ENCODE measurements at places on chromosomes 16 and 17. TPM values are rescaled to one million over a fixed set of nuclear protein-coding genes. Genes with fewer than 3 reads are reported as not detected.

KRT36 gene
- not detected for total RNA-seq

CACNG1 gene
- not detected for total RNA-seq

MMP2 gene
- total RNA-seq = not detected

FAM234A gene
- total RNA-seq = 31.4 TPM

- no peaks in the 10 kb centered on the region for H3K36me3 ChIP-seq
- no peak overlapping the region for H3K27ac ChIP-seq
- no peaks in the 10 kb centered on the region for H3K4me1 ChIP-seq
- H3K27me3 ChIP-seq = no peaks in the 10 kb centered on the region
- no peak overlapping the region for H3K4me3 ChIP-seq
- no peak for DNase-seq
These were observed 69.0 kb downstream of the MRM3 start for GRCh38 chr17:850851-851763.

- no peaks in the 10 kb centered on the region for H3K27me3 ChIP-seq
- 0 out of 2 replicates have a peak, but pooled peaks cover 9% of the 10 kb centered on the region for H3K4me1 ChIP-seq
- DNase-seq = peak; percentile 47
- H3K36me3 ChIP-seq = no peaks in the 10 kb centered on the region
These were observed 74.1 kb upstream of the CDH11 start for GRCh38 chr16:65195998-65196397.

- H3K4me3 ChIP-seq = no peak overlapping the region
- no peaks in the 10 kb centered on the region for H3K36me3 ChIP-seq
- H3K27ac ChIP-seq = no peak overlapping the region
- DNase-seq = no peak
- H3K4me1 ChIP-seq = no peaks in the 10 kb centered on the region
- H3K27me3 ChIP-seq = 0 out of 2 replicates have a peak, but pooled peaks cover 11% of the 10 kb centered on the region
These were observed 94.1 kb downstream of the PRKCB start for GRCh38 chr16:23929856-23930255.

GRCh38 chr17:59413014-59413766 is 81.7 kb downstream of the YPEL2 start:
- H3K27ac ChIP-seq = no peak overlapping the region
- H3K4me1 ChIP-seq = no peaks in the 10 kb centered on the region
- DNase-seq = no peak

DNA sequence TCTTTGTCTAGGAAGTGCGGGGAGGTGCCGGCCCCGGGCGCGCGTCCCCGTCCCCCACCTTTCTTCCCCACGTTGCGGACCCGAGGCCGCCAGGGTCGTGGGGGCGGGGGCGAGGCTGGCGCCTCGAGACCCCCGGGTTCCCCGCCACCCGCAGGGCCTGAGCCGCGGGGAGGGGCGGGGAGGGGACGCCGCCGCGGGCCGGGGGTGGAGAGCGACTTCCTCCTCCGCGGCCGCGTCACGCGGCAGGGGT is 1.8 kb upstream of the ACTG1 start:
- H3K4me3 ChIP-seq = peak overlapping the region; percentile 79
- H3K27ac ChIP-seq = peak overlapping the region; percentile 88
- no peak for DNase-seq
- peaks cover 28% of the 10 kb centered on the region for H3K36me3 ChIP-seq

DNA sequence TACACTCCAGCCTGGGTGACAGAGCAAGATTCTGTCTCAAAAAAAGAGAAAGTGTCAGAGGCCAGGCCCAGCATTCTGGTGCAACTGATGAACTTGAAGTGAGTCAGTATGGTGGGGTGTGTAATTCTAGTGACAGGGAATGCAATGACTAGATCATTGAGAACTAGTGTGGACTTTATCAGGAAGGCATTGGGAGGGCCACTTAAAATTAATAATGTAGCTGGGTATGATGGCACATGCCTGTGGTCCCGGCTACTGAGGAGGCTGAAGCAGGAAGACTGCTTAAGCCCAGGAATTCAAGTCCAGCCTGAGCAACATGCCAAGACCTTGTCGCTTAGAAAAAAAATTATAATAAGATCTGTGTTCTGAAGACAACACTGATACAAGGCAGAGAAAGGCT is 90.8 kb downstream of the STX8 start:
- H3K27ac ChIP-seq = no peak overlapping the region
- H3K27me3 ChIP-seq = no peaks in the 10 kb centered on the region
- no peak overlapping the region for H3K4me3 ChIP-seq
- no peaks in the 10 kb centered on the region for H3K4me1 ChIP-seq
- H3K36me3 ChIP-seq = no peaks in the 10 kb centered on the region
- DNase-seq = no peak

- no peak for DNase-seq
- no peaks in the 10 kb centered on the region for H3K36me3 ChIP-seq
- H3K4me3 ChIP-seq = no peak overlapping the region
These were observed 16.5 kb upstream of the NSMCE1 start for GRCh38 chr16:27284865-27285675.

DNA sequence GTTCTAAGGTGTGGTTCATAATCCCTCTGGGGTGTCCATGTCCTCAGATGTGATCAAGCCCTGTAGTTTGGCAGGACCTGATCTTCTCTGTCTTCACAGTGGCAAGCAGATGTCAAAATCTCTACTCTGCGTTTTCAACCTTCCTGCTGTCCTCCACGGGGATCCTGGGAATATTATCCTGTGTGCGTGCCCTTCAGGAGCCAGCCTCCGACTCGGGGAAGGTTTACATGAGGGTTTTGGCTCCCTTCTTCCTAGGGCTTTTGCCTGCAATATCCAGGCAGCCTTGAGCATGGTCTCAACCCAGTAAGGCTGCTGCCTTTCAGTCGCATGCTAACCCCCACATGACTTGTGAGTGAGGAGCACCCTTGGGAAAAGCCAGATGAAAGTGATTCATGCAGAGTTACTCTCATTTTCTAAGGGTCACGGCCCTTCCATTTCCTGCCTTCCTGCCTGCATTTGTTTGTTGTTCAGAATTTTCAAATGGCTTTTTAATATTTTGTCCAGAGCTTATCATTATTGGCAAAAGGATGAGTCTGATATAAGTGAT is 202.2 kb upstream of the CHMP6 start:
- peak; percentile 84 for DNase-seq
- H3K27me3 ChIP-seq = no peaks in the 10 kb centered on the region
- H3K36me3 ChIP-seq = 0 out of 2 replicates have a peak, but pooled peaks cover 3% of the 10 kb centered on the region

- H3K36me3 ChIP-seq = no peaks in the 10 kb centered on the region
- no peaks in the 10 kb centered on the region for H3K27me3 ChIP-seq
- H3K4me3 ChIP-seq = peak overlapping the region; percentile 93
- H3K4me1 ChIP-seq = peaks cover 13% of the 10 kb centered on the region
These were observed 656 bp upstream of the IGFBP4 start for GRCh38 chr17:40442392-40443195.

All from PC-3 (cell line).